ENCODE measurements at places on chromosomes 6 and 20. TPM values are rescaled to one million over a fixed set of nuclear protein-coding genes. Genes with fewer than 3 reads are reported as not detected.

GRCh38 chr20:764255-764654, 4.0 kb downstream of the SLC52A3 start:
- no peak for DNase-seq

- DNase-seq = no peak
Observed at GRCh38 chr20:45545351-45545750, 1.9 kb downstream of the EPPIN start.

ME1 gene
- 26.6 TPM for total RNA-seq

MLN gene
- total RNA-seq = not detected

GRCh38 chr6:152750694-152751093, at the start of gene VIP:
VIP (plus strand) TSS chr6:152750797; CDS start chr6:152752178, 1,381 bp downstream.
- no peak for DNase-seq

LPA gene
- not detected for total RNA-seq
